ENCODE measurements at places on chromosomes 11 and 22.

- DNase-seq, result no peak
- no peaks in the 10 kb centered on the region for H3K27me3 ChIP-seq
- H3K4me1 ChIP-seq, result peaks cover 29% of the 10 kb centered on the region
- H3K36me3 ChIP-seq, result no peaks in the 10 kb centered on the region
Observed at GRCh38 chr11:75276186-75276585, 35.6 kb downstream of the TPBGL start.

DNA sequence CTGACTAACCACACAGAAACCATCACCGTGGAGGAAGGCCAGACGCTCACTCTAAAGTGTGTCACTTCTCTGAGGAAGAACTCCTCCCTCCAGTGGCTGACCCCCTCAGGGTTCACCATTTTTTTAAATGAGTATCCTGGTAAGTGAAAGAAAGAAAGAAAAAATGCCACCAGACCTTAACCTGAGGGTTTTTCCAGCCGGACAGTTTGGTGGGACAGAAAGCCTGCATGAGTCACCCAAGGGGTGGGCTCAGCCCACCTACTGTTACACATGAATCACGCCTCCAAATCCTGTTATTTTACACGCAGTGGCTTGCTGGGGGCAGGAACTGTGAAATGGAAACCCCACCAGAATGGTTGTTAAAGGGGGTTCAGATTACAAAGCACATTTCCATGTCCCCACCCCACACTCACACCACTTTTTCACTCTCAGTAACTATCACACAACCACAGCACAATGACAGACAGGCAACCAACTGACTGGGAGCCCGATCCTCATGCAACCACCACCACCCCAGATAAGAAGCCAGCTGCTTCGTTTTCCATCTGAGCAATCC lies 11.9 kb downstream of the CRTAM start:
- peak overlapping the region; percentile 68 for H3K4me3 ChIP-seq
- peak overlapping the region; percentile 79 for H3K27ac ChIP-seq
- no peaks in the 10 kb centered on the region for H3K36me3 ChIP-seq
- H3K4me1 ChIP-seq, result peaks cover 62% of the 10 kb centered on the region

DNA sequence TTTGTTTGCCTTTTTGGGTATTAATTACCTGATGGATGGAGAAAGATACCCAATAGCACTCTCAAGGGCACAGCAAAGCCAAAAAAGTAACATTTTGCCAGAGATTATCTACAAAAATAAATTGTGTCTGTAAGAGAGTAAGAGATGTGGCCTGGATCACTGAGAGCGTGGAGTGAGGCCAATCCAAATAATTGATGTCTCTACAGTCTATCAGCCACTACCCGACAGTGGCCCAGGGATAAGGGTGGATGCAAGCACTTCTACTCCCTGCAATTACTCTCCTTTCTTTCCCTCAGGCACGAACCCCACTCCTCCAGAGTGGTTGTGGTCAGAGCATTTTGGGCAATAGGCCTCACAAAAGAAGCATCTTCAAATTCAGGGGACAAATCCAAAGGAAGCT lies 92.3 kb upstream of the ZC3H12C start:
- H3K4me1 ChIP-seq, result no peaks in the 10 kb centered on the region
- no peaks in the 10 kb centered on the region for H3K36me3 ChIP-seq
- no peak overlapping the region for H3K4me3 ChIP-seq

- peak; percentile 29 for DNase-seq
- H3K4me3 ChIP-seq, result no peak overlapping the region
- no peaks in the 10 kb centered on the region for H3K36me3 ChIP-seq
- H3K4me1 ChIP-seq, result no peaks in the 10 kb centered on the region
- peaks cover 14% of the 10 kb centered on the region for H3K27me3 ChIP-seq
- no peak overlapping the region for H3K27ac ChIP-seq
Observed at GRCh38 chr11:71301046-71301857, 48.9 kb upstream of the SHANK2 start.

GRCh38 chr11:128939591-128939990 lies 3.1 kb downstream of the TP53AIP1 start:
- no peaks in the 10 kb centered on the region for H3K4me1 ChIP-seq
- H3K36me3 ChIP-seq, result no peaks in the 10 kb centered on the region
- no peak for DNase-seq
- H3K4me3 ChIP-seq, result no peak overlapping the region
- H3K27me3 ChIP-seq, result no peaks in the 10 kb centered on the region

All from natural killer cell treated with Interleukin-12 subunit alpha and Interleukin-12 subunit beta and Interleukin-15 and Interleukin-18, amount 100 ng/mL, for 72 hours (primary cell).